ENCODE measurements at places on chromosomes 2 and 18. TPM values are rescaled to one million over a fixed set of nuclear protein-coding genes. Genes with fewer than 3 reads are reported as not detected.

DNA sequence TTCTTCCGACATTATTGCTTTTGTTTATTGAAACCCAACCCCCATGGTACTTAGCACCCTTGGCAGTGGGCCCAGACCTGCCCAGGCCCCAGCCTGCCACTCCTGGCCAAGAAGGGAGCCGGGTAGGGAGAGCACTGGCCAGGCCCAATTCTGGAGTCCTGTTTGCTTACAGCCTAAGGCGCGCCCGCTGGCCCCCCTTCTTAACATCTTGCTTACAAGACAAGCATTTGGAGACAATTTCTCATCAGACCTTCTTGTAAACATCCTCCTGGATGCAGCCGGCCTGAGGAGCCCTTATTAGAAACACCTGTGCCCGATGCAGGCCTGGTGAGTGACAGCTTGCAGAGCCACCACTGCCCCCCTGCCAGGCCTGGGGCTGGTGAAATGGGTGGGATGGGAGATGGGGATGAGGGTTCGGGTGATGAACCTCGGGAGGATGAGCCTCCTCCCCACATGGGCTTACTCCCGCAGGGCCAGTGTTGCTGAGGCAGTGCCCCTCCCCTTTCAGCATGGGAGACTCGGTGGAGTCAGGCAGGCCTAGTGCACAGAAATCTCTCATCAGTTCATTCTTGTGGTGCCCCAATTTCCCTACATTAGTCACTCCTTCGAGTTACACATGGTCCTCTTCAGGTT lies 217.5 kb downstream of the CYP26B1 start:
- no peaks in the 10 kb centered on the region for H3K36me3 ChIP-seq
- H3K27ac ChIP-seq, result no peak overlapping the region
- DNase-seq, result peak; percentile 30

- no peak for DNase-seq
- no peaks in the 10 kb centered on the region for H3K4me1 ChIP-seq
- no peak overlapping the region for H3K27ac ChIP-seq
- peaks cover 2% of the 10 kb centered on the region for H3K36me3 ChIP-seq
- H3K4me3 ChIP-seq, result no peak overlapping the region
These were observed 77.7 kb downstream of the MEMO1 start for GRCh38 chr2:31933066-31933465.

- H3K36me3 ChIP-seq, result no peaks in the 10 kb centered on the region
- no peak for DNase-seq
- H3K27ac ChIP-seq, result no peak overlapping the region
- H3K4me3 ChIP-seq, result no peak overlapping the region
These were observed 124.2 kb upstream of the ARL4C start for GRCh38 chr2:234621120-234621519.

DNA sequence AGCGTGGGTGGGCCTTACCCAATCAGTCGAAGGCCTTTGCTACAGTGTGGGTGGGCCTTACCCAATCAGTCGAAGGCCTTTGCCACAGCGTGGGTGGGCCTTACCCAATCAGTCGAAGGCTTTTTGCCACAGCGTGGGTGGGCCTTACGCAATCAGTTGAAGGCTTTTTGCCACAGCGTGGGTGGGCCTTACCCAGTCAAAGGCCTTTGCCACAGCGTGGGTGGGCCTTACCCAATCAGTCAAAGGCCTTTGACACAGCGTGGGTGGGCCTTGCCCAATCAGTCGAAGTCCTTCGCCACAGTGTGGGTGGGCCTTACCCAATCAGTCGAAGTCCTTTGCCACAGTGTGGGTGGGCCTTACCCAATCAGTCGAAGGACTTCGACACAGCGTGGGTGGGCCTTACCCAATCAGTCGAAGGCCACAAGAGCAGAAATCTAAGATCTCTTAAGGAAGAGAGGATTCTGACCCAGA lies 16.3 kb upstream of the GAL3ST2 start:
- peaks cover 47% of the 10 kb centered on the region for H3K36me3 ChIP-seq
- DNase-seq, result no peak
- no peaks in the 10 kb centered on the region for H3K4me1 ChIP-seq
- H3K27ac ChIP-seq, result no peak overlapping the region
- H3K27me3 ChIP-seq, result no peaks in the 10 kb centered on the region
- H3K4me3 ChIP-seq, result no peak overlapping the region

- H3K4me1 ChIP-seq, result no peaks in the 10 kb centered on the region
- H3K27ac ChIP-seq, result no peak overlapping the region
- H3K27me3 ChIP-seq, result no peaks in the 10 kb centered on the region
- H3K36me3 ChIP-seq, result no peaks in the 10 kb centered on the region
- no peak for DNase-seq
These were observed 291.6 kb downstream of the IRS1 start for GRCh38 chr2:226508005-226508404.

DNA sequence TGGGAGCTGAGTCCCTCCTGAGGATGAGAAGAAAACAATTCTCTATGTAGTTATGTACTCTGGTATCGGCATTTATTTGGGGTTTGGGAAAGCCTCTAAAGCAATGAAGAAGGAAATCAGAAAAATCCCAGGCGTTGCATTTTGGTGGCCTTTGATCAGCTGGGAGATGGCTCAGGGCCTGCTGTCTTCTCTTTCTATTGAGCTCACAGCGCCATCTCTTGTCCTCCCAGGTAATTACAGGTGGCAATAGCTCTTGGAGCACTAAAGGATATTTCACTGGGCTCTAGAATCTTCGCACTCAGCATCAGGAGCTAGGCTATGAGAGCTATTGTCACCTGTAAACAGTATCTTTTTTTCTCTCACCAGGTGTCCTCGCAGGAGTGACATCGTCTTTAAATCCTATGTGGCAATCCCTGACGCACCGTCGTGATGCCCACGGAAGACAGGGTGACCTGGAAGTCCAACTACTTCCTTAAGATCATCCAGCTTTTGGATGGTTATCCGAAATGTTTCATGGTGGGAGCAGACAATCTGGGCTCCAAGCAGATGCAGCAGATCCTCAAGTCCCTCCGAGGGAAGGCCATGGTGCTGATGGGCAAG lies 76.1 kb upstream of the PMAIP1 start:
- DNase-seq, result peak; percentile 96
- no peaks in the 10 kb centered on the region for H3K27me3 ChIP-seq
- no peaks in the 10 kb centered on the region for H3K36me3 ChIP-seq
- no peak overlapping the region for H3K27ac ChIP-seq
- no peaks in the 10 kb centered on the region for H3K4me1 ChIP-seq
- no peak overlapping the region for H3K4me3 ChIP-seq

DNA sequence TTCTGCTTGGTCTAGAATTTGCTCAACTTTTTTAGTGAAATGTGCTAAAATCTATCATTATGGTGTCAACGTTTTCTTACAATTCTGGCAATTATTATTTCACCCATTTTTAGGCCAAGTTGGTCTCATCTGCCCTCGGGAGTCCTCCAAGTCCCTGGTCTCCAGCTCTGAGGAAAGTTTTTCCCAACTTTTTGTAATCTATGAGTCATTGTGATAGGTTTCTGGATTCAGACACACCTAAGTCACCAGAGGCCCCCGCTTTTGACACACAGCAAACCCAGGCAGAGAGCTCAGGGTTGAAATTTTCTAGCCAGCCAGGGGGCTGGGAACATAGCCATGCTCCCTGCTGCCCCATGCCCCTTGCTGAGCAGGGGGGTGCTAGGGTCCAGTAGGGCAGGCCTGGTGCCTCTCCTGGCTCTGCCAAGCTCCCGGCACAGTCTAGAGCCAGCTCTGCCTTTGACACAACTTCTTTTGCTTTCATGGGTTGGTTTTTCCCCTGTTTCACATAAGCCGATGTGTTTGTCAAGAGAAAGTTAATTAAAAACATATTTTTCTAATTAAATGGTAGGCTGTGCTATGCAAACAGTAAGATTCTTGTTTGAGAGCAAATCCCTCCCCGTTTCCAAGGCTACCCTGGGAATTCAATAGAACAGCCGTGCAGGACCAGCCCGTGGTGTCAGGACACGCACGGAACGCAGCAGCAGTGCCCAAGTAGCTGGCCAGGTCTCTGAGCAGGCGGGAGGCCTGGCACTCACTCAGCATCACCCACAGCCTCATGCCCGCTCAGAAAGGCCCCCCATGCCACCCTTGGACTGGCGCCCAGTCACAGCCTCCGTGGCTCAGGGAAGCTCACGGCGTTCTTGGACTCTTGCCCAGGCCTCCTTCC lies 25.5 kb upstream of the SNED1 start:
- H3K27ac ChIP-seq, result peak overlapping the region; percentile 69
- peaks cover 5% of the 10 kb centered on the region for H3K36me3 ChIP-seq
- peaks cover 19% of the 10 kb centered on the region for H3K4me1 ChIP-seq
- H3K27me3 ChIP-seq, result peaks cover 11% of the 10 kb centered on the region
- DNase-seq, result peak; percentile 61

- peak overlapping the region; percentile 65 for H3K4me3 ChIP-seq
- H3K27ac ChIP-seq, result peak overlapping the region; percentile 33
- H3K27me3 ChIP-seq, result no peaks in the 10 kb centered on the region
- no peak for DNase-seq
- peaks cover 38% of the 10 kb centered on the region for H3K4me1 ChIP-seq
These were observed 501 bp downstream of the RETREG2 start for GRCh38 chr2:219178377-219179175.

GRCh38 chr2:65136253-65136652 lies 6.3 kb upstream of the RAB1A start:
- no peak overlapping the region for H3K4me3 ChIP-seq
- H3K4me1 ChIP-seq, result no peaks in the 10 kb centered on the region
- H3K36me3 ChIP-seq, result no peaks in the 10 kb centered on the region
- no peak for DNase-seq
- H3K27ac ChIP-seq, result no peak overlapping the region

- peaks cover 6% of the 10 kb centered on the region for H3K27me3 ChIP-seq
- peaks cover 5% of the 10 kb centered on the region for H3K4me1 ChIP-seq
- no peaks in the 10 kb centered on the region for H3K36me3 ChIP-seq
- no peak overlapping the region for H3K4me3 ChIP-seq
- peak; percentile 57 for DNase-seq
These were observed 111.4 kb downstream of the FTCDNL1 start for GRCh38 chr2:199739413-199740110.

DNA sequence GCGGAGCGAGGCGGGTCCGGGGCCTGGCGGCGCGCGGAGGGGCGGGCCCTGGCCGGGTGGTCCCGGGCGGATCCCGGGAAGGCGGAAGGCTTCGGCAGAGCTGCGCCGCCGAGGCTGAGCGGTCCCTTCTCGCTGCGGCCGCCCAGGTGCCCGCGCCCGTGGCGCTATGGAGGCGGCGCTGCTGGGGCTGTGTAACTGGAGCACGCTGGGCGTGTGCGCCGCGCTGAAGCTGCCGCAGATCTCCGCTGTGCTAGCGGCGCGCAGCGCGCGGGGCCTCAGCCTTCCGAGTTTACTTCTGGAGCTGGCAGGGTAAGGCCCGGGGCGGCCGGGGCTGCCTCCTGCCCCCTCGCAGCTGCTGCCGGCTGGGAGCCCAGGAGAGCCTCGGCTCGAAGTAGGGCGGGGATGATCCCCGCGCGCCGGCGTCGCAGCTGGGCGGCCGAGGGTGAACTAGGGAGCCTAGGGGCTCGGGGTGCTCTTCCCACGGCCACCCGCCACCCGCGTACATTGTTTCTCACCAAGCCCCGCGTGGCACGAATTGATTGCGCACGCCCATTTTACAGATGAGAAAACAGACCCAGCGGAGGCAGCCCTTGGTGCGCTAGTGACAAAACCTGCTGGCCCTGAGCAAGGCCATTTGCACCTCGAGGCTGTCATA lies at the start of gene SLC66A3:
Gene SLC66A3, plus strand, starts transcription at position 87 of the 655 bp plus-strand sequence. Its CDS starts 80 bp downstream, at position 167.
- peaks cover 19% of the 10 kb centered on the region for H3K4me1 ChIP-seq
- peaks cover 10% of the 10 kb centered on the region for H3K36me3 ChIP-seq
- peak within 1 kb of the TSS; percentile 83 for H3K27ac ChIP-seq
- H3K4me3 ChIP-seq, result peak within 1 kb of the TSS; percentile 62

DNA sequence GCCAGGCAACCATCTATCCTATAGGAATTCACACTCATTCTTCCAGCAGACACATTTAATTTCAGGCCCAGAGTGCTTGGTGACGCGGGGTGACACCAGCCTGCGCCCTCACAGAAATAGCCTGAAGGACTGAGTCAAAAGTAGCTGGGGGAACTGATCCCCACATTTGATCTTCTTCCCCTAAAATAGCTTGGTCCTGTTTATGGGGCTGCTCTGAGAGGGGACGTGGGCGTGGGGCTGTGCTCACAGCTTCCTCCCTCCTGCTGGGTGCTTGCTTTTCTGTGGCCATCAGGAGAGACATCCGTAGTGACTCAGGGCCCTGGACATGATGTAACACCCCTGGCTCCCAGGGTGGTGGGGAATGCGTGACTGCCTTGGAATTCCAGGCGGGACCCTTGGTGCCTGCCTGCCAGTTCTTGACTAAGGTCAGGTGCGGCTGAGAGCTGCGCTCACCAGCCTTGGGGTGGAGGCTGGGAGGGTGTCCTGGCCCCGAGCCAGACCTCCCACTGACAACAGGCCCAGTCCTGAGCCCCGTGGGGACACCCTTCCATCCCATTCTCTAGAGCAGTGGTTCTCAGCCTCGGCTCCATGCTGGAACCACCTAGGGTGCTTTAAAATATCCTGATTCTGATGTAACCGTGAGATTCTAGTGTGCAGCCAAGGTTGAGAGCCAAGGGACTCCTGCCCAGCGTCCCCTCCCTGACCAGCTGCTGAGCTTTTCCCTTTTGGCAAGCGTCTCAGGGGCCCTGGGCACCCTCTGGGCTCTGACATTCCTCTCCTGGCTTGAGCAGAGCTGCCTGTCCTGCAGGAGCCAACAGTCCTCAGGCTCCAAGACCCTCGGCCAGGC lies 47.4 kb upstream of the SMAD7 start:
- H3K36me3 ChIP-seq, result no peaks in the 10 kb centered on the region
- peaks cover 25% of the 10 kb centered on the region for H3K4me1 ChIP-seq
- no peak overlapping the region for H3K4me3 ChIP-seq
- H3K27me3 ChIP-seq, result no peaks in the 10 kb centered on the region
- no peak for DNase-seq
- H3K27ac ChIP-seq, result peak overlapping the region; percentile 25

DNA sequence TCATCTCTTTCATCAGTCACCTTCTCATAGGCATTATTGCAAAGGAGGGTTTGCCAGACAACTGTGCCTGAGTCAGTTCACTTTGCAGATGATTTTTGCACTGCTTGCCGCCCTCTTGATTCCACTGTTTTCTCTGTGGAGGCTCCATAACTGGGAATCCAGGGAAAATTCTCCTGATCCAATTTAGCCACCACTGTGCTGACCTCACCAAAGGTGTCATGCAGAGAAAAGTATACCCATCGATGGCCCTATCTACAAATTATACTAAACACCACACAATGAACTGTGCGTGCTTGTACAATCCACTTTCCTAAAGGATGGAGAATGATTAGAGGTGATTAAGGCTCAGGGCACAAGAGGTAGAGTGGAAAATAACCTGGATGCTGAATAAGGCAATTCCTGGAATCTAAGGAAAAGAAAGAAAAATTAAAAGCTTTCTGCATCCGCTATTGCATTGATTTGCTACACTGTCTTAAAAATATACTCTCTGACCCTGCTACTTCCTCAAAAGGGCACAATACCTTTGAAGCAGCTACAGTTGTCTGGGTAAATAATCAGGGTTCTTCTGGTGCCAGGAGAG lies 409.4 kb downstream of the RIT2 start:
- no peak overlapping the region for H3K4me3 ChIP-seq
- no peak overlapping the region for H3K27ac ChIP-seq
- no peaks in the 10 kb centered on the region for H3K27me3 ChIP-seq
- H3K4me1 ChIP-seq, result no peaks in the 10 kb centered on the region
- no peaks in the 10 kb centered on the region for H3K36me3 ChIP-seq
- DNase-seq, result no peak

- H3K4me3 ChIP-seq, result peak overlapping the region; percentile 40
- H3K36me3 ChIP-seq, result peaks cover 16% of the 10 kb centered on the region
- peaks cover 14% of the 10 kb centered on the region for H3K4me1 ChIP-seq
- no peaks in the 10 kb centered on the region for H3K27me3 ChIP-seq
These were observed 293 bp upstream of the D2HGDH start for GRCh38 chr2:241734208-241734466.

DUSP11 gene
- 29.9 TPM for total RNA-seq

GAL3ST2 gene
- total RNA-seq, result 0.33 TPM

RAMP1 gene
- total RNA-seq, result 115 TPM

IER3IP1 gene
- total RNA-seq, result 21.9 TPM

PMAIP1 gene
- 1.3 TPM for total RNA-seq

UGT1A3 gene
- total RNA-seq, result not detected

Data from spinal cord (tissue), 10 donors.